ENCODE measurements at places on chromosomes 1 and 21.
A peak's percentile ranks its signal among the peaks of the same experiment; 100 is the strongest.

DNA sequence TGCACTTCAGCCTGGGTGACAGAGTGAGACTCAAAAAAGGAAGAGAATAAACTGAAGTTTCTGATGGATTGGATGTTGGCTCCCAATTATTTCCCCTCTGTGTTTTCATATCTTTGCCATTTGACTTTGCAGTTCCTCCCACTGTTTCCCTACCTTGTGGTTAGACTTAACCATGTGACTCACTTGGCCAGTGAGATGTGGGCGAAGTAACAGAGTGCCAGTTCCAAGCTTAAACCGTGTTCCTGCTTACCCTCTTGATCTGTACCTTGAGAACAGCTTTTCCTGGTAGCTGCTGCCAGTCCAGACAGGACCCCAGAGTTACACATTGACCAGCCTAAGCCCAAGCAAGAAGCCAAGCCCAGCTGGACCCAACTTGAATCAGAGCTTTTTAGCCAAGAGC is 323.4 kb downstream of the LTN1 start:
- no peak for DNase-seq

DNA sequence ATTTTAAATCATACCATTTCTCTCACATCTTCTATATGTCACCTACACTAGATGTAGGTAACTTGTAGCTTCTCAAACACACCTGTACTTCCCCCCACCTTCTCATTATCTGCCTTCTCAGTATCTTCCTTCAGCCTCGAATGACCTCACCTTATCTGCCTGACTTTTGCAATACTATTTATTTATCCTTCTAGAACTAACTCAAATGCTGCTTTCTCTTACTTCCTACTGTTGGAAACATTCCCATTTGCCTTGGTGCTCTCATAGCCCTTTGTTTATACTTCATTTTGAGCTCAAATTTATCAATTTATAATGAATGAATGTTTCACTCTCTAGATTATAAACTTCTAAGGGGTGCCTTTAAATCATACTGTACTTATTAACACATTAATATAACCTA is 50.4 kb upstream of the KIAA1614 start:
- DNase-seq = no peak

GRCh38 chr1:89610457-89611011 is 22.4 kb upstream of the LRRC8C start:
- DNase-seq = peak; percentile 85

GRCh38 chr1:221575605-221576004 is 166.3 kb downstream of the DUSP10 start:
- no peak for DNase-seq

GRCh38 chr1:22334860-22335550 is 116.6 kb upstream of the ZBTB40 start:
- DNase-seq = no peak

DNA sequence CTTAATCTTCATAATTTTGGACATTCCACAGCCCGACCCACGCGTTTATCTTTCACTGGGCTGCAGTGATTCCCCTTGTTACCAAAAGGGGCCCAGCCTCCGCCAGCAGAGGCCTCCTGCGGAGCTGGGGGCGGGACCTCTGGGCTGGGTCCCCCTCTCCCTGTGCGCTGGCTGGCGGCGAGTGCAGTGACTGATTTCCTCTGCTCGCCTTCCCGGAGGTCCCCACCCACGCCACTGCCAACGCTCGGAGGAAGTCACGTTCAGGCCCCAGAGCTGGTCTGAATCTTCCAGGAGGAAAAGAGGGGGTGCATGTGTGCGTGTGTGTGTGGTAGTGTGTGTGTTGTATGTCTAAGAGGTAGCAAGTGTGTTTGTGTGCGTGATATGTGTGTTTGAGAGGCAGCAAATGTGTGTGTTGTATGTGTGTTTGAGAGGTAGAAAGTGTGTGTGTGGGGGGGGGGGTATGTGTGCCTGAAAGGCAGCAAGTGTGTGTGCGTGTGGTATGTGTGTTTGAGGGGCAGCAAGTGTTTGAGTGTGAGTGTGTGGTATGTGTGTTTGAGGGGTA is 35.0 kb upstream of the JAK1 start:
- DNase-seq = peak; percentile 74

- no peak for DNase-seq
These were observed 24.8 kb upstream of the SLC22A15 start for GRCh38 chr1:115951560-115951959.

DNA sequence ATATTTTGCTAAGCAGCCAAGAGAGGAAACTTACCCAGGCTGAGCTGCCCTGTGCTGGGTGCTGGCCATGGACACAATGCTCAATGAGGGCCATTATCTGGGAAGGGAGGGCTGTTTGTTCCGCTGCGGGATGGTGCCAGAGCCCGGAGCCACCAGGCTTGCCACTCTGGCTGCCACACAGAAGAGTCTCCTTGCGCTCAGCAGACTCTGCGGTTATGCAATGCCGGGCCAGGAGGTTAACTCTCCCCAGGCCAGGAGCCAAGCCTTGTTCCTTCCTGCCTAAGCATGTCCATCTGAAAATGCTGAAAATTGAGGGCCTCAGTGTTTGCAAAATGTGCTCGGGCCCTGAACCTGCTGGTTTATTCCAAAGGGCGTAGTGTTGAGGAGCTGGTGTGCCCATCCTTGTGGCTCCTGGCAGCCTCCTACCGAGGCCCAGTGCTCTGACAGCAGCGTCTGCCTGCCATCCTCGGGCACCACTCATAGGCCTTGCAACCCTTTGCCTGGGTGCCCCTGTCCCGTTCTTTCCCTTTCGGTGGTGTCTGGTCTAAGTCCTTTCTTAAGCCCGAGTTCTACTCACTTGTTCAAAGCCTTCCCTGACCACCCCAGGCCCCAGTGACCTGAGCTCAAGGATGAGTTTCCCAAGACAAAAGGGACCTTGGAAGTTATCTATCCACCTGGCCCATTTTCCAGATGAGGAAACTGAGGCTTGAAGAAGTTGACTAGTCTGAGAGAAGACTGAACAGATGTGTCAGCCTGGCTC is 133.8 kb upstream of the EDN2 start:
- no peak for DNase-seq

DNA sequence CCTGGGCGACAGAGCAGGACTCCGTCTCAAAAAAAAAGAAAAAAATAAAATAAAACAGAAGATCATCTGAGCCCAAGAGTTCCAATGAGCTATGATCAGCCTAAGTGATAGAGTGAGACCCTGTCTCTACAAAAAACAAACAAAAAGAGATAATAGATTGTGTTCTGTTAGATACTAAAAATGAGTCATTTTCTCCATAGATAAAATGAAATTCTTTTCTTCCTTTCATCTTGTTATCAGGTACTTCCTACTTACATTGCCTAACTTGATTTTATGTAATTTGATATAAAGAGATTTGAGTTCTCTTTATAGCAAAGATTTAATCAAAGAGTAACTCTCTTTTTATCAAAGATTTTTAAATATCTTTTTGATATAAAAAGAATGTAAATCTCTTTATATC is 19.3 kb upstream of the PTGS2 start:
- DNase-seq = no peak

- peak; percentile 67 for DNase-seq
These were observed at the start of gene PRKAB2 for GRCh38 chr1:147172168-147173016. Gene PRKAB2 (minus strand): TSS chr1:147172470. CDS start chr1:147172144, 326 bp downstream.

DNA sequence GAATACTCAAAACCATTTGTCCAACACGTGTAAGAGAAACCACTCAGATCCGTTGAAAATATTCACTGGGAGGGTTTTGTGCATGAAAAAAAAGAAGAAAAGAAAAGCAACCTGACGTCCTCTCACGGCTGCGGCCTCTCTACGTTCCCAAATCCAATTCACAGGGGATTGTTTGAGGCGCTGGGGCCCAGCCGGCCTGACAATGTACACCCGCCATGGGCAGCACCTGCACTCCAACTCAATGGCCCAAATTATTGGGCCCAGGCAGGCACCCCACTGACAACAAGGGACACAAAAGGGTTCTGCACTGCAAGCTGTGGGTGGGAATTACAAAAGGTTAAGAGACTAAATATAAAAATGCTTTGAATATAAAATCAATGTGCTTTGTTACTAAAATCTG is 41.5 kb downstream of the MORN1 start:
- no peak for DNase-seq

DNA sequence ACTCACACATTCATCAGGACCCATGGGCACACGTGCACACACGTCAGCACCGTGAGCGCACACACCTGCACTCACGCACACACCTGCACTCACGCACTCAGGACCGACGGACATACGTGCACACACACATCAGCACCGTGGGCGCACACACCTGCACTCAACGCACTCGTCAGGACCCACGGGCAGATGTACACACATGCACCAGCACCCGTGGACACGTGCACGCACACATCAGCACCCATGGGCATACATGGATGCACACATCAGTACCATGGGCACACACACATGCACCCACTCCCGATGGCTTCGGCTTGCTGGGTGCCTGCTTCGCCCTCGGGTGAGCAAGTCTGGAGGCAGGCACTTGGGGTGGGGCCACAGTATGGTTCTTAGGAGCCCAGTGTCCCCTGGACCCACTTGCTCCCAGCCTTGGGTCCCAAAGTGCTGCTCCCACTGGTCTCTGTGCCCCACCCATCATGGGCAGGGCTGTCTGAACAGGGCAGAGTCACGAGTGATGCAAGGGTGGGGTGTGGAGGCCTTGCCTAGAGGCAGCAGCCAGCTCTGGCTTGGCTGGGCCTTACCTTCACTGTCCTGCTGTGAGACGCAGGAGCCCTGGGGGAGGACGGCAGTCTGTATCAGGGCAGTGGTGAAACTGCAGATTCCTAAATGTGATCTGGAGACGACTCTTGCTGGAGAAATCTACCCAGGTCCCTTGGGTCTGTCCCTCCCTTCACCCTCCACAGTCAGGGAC is 49.8 kb downstream of the SKI start:
- no peak for DNase-seq

- peak; percentile 52 for DNase-seq
These were observed 9.3 kb upstream of the HES5 start for GRCh38 chr1:2539312-2539907.

- DNase-seq = no peak
These were observed 501 bp upstream of the DNAJC6 start for GRCh38 chr1:65308781-65309303.

GRCh38 chr21:30733026-30733425 is 14.0 kb downstream of the KRTAP21-2 start:
- no peak for DNase-seq

DNA sequence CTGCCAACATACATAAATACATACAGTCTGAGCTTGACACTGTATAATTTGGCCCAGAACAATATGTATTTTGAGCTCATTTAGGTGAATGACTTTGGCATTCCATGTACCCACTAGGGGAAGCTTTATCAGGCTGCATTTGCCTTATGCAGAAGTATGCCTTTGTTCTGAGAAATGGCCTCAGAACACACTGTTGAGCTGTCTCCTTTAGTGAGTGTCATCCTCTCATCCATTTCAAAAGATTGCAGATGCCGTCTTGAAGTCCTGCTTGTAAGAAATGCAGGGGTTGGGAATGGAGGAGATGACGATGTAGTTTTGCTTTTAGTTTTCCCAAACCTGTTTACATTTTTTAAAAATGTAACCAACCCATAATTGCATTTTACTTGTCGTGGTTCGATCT is 14.8 kb upstream of the NBL1 start:
- no peak for DNase-seq

DNA sequence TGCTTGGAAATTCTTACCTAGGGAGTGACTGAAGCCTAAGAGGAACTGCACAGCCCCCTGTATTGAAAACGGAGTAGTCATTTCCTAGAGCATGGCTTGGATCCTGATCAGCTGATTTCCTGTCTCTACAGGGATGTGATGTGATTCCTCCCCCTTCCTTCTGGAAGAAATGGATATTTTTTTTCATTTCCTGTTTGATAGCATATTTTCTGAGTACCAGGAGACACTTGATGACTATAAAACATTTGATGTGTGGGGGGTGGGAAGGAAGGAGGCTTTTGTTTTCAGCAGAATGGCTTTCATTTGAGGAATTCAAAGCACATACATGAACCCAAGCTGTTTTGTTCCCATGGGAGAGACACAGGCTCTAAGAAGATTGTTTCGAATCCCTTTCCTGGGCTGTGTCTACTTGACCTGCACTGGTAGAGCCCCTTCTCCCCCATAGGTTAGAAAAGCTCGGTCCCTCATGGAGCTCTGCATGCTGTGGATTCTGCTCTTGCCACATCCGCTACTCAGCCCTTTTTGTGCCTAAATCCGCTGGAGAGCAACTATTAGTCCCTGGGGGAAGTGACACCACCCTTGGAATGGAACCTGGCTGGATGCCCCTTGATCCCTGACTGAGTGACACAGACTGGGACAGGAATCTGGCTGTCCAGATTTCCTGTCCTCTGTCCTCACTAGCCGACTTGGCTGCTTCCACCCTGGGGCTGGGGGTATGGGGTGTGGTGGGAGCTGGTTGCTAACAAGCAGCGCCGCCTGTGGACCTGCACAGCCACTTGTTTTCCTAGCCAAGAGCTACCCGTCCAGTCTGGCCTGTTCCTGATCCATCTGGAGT is 71.8 kb upstream of the MACF1 start:
- DNase-seq = no peak

GRCh38 chr1:82565546-82565945 is 764.8 kb downstream of the ADGRL2 start:
- DNase-seq = no peak

DNA sequence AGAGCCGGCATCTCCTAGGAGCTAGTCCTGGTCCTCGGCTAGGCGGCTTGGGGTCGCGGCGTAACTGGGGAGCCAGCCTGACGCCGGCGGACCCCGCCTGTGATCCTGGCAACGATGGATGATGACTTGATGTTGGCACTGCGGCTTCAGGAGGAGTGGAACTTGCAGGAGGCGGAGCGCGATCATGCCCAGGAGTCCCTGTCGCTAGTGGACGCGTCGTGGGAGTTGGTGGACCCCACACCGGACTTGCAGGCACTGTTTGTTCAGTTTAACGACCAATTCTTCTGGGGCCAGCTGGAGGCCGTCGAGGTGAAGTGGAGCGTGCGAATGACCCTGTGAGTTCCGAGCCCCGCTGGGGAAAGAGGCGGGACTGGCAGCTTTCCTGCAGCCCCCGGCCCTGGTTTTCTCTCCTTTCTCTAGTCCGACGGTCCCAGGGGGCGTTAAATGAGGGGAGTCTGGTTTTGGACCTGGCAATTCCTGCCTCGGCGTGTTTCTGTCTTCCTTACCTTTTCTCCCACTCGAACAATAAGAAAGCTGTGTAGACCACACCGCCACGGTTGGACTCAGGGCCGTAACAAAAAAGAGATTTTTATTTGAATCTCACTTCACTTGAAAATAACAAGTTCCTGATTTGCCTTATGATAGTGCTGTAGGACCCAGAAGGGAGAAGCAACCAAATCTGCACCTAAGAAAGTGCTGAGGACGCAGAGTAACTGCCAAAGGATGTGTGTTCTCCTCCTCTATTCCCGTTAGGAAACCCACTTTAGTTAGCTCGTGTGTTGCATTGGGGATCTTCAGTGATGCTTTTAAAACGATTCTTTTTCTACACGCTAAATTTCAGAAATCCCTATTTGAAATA is at the start of gene SPRTN:
TSS of gene SPRTN (plus strand) at position 24 of the 859 bp plus-strand sequence. CDS start at position 115, 91 bp downstream.
- DNase-seq = no peak

GRCh38 chr1:197773856-197774255 is 1.4 kb downstream of the DENND1B start:
- DNase-seq = no peak

Data from T-cell (primary cell).